Activated CD8-positive, alpha-beta T cell treated with anti-CD3 and anti-CD28 coated beads, Interleukin-2, amount 10 ng/mL, durations not matched to agents 7 days and 5 days (primary cell): ENCODE measurements at places on chromosomes 1 and 21. TPM values are rescaled to one million over a fixed set of nuclear protein-coding genes. Genes with fewer than 3 reads are reported as not detected.
A peak's percentile ranks its signal among the peaks of the same experiment; 100 is the strongest.

GRCh38 chr1:111596499-111596898, 23.1 kb upstream of the RAP1A start:
- H3K4me1 ChIP-seq: peaks cover 95% of the 10 kb centered on the region
- H3K36me3 ChIP-seq: peaks cover 8% of the 10 kb centered on the region
- H3K27me3 ChIP-seq: no peaks in the 10 kb centered on the region
- no peak overlapping the region for H3K4me3 ChIP-seq
- H3K27ac ChIP-seq: peak overlapping the region; percentile 85

- peaks cover 21% of the 10 kb centered on the region for H3K4me1 ChIP-seq
- H3K36me3 ChIP-seq: peaks cover 11% of the 10 kb centered on the region
- DNase-seq: no peak
- H3K4me3 ChIP-seq: no peak overlapping the region
- H3K27ac ChIP-seq: no peak overlapping the region
- H3K27me3 ChIP-seq: no peaks in the 10 kb centered on the region
Observed at GRCh38 chr21:43942201-43942600, 69.9 kb upstream of the TRAPPC10 start.

DNA sequence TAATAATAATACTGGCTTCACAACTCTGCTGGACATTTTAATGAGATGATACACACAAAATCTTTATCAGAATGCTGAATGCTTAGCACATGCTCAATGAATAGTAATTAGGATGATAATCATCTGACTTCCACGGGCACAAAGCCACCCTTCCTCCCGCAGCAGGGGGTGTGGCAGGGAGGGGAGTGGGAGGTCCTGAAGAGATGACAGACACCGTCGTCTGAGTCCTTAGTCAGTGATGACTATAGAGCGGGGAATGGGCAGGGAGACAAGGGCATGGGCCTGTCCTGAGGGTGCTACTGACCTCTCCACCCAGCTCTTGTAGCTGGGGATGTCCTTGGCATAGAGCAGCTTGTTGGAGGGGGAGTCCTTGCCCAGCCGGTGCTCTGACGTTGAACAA, 117.6 kb upstream of the CD34 start:
- peaks cover 7% of the 10 kb centered on the region for H3K27me3 ChIP-seq
- H3K36me3 ChIP-seq: no peaks in the 10 kb centered on the region
- no peak overlapping the region for H3K4me3 ChIP-seq
- H3K27ac ChIP-seq: no peak overlapping the region
- no peak for DNase-seq
- no peaks in the 10 kb centered on the region for H3K4me1 ChIP-seq

Gene SPRR2G
- not detected for total RNA-seq

Gene C1QC
- not detected for total RNA-seq
